Right lobe of liver (tissue), 6 donors: ENCODE measurements at places on chromosomes 7 and 10.

GRCh38 chr10:131810036-131810804 is 90.6 kb upstream of the PPP2R2D start:
- peak; percentile 25 for DNase-seq

DNA sequence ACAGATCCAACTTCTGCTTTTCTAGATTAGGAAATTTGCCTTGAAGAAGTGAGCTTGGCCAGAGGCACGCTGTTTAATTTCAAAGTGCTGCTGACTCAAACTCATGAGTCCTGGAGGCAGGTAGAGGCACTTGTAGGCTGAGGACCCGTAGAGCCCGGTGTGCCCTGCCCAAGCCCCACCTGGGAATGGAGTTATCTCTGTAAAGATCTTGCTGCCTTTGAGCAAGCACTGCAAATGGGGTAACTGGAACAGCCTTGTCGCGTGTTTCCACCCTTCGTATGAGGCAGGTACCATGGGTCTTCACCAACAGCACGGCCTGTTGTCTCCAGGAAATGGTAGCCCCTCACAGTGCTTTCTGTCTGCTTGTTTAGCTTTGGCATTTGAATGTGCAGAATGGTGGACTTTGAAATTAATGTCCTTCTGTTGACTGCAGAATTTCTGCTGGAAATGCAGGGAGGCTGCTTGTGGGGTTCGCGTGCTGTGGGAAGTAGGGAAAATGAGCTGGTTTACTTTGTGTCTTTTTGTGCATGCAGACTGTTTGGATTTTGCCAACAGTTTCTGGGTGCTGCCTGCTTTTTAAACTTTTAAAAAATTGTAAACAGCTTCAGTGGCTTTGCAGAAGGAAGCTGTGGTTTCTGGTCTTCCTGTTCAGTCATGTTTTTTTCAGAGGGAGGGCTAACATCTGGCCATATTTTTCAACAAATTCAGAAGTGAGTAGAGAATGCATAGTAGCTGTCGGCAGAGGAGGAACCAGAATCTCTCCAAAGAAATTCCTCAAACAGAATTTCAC is 27.2 kb downstream of the CCM2 start:
- peak; percentile 54 for DNase-seq

GRCh38 chr7:8500286-8500685 is 66.9 kb downstream of the NXPH1 start:
- DNase-seq = no peak

DNA sequence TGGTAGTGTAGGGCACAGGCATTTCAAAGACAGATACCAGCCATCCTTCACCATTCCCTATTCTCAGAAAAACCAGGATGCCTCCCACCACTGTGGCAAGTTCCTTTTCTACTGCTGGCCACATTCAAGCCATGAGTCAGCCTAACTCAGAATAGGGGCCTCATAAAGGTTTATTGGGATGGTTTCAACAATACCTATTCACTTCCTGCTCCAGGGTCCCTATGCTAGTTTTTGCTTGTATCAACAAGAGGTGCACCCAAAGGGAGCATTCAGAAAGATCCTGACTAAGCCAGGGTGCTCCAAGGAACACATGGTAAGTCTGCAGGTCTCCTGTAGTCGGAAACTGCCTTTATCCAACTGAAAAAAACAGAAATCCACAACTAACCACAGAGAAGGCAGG is 76.9 kb upstream of the EGR2 start:
- no peak for DNase-seq

GRCh38 chr7:57348646-57349269 is 101.2 kb upstream of the ZNF716 start:
- peak; percentile 76 for DNase-seq

DNA sequence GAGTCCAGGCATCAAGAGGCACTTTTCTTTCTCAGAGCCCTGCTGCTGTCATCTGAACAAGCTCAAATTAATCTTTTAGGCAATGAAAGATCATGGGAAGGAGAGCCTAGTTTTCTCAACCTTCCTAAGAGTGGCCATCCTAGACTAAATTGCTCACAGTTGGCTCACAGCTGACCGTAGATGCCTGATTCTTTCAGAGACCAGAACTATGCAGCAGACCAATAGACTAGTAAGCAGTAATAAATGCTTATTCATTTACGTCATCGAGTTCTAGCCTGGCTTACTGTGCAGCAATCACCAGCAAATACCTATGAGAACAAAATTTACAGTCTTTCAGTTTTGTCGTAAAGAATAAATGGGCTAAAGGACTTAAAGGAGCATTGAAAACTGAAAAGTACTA is 602.9 kb upstream of the GHITM start:
- DNase-seq = no peak

DNA sequence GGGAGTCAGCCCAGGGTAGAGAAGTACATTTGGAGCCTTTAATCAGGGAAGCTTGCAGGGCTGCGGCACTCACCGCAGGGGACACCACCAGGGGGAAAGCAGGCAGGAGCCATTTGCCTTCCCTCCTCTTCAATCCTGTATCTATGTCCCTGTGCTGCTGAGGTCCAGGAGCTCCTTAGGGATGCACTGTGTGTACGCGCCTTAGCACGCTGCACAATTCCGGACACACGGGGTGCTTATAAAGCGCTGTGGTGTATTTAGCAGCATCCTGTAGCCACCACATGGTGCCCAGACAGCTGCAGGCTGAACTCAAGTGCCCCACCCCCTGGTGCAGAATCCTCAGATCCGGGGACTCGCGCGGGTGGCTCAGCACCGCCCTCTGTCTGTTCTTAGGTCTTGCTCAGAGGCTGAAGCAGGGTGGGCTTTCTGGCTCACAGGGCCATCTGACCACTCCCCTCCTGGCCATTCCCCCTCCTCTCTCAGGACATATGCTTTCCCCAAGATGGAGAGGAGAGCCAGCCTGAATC is 421.4 kb downstream of the SDK1 start:
- no peak for DNase-seq

- no peak for DNase-seq
These were observed 10.4 kb upstream of the USP54 start for GRCh38 chr10:73601486-73601921.

DNA sequence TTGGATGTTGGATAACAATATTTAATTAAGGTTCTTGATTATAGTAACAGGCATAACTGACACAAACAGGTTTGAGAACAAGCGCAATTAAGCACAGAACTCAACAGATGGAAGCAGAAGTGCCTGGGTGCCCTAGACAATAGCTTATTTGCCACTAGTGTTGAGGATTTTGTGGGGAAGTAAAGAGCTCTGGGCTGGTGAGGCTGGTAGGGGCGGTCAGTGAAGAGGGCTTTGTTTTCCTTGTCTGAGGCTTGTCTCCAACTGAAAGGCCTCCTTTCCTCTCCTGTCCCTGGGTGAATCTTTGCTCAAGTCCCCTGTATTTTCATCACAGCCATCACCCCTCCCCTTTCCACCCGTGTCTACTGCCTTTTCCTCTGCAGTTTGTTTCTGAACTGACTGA is 104.6 kb downstream of the KAT6B start:
- DNase-seq = no peak

- DNase-seq = no peak
These were observed 188.7 kb downstream of the KIAA1217 start for GRCh38 chr10:24397662-24398061.

GRCh38 chr10:110629680-110630191 is 14.4 kb upstream of the RBM20 start:
- no peak for DNase-seq

DNA sequence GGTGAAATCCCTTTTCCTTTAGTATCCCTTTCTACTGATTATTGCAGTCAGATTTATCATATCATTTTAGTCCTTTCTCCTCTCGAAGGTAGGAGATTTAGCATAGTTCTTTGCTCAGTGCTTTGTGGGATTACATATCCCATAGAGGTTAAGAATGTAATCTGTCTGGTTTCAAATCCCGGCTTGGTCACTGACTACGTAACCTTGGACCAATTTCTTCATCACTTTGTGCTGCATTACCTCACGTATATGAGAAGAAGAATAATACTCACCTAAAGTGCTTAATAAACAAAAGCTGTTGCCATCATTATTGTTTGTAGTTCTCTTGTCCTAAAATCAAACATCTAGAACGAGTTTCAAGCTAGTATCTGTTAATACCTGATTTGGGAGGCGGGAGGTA is 74.0 kb downstream of the KMT2E start:
- DNase-seq = no peak

DNA sequence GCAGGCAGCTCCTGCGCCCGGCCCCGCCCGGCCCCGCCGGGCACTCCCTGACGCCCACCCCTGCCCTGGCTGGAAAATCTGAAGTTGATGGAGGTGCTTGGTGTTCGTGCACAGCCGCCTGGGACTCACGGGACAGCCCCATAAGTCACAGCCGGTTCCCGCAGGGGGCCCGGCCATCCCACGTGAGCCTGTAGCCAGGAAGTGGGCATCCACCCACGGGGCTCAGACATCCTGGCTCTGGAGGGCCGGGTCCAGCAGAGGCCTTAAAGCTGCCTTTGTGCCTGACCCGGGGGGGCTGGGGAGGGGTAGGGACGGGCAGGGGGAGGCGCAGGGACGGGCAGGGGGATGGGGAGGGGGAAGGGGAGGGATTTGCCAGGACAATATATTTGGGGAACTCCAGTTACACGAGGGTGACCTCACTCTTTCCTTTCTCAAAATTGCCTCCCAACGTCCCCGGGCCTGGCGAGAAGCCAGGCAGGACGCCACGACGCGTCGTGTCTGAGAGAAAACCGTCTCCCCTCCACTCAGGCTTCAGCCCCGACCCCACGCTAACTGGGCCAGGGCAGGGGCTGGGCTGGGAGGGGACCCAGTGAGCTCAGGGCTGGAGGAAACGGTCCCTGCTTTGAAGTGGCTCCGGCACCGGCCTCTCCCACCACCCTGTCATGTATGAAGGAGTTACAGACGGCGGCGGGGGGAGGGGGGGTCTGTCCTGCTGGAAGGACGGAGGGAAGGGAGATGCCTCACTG is 82.1 kb upstream of the PDGFA start:
- peak; percentile 60 for DNase-seq

GRCh38 chr10:132229834-132230556 is 43.2 kb downstream of the DPYSL4 start:
- DNase-seq = no peak

- DNase-seq = no peak
These were observed 78.0 kb downstream of the PRR15 start for GRCh38 chr7:29641651-29642050.

GRCh38 chr10:97762056-97762455 is 9.7 kb downstream of the SFRP5 start:
- DNase-seq = no peak
